Fibroblast of skin of left biceps (primary cell): ENCODE measurements at places on chromosomes 7 and 10.
A peak's percentile ranks its signal among the peaks of the same experiment; 100 is the strongest.

DNA sequence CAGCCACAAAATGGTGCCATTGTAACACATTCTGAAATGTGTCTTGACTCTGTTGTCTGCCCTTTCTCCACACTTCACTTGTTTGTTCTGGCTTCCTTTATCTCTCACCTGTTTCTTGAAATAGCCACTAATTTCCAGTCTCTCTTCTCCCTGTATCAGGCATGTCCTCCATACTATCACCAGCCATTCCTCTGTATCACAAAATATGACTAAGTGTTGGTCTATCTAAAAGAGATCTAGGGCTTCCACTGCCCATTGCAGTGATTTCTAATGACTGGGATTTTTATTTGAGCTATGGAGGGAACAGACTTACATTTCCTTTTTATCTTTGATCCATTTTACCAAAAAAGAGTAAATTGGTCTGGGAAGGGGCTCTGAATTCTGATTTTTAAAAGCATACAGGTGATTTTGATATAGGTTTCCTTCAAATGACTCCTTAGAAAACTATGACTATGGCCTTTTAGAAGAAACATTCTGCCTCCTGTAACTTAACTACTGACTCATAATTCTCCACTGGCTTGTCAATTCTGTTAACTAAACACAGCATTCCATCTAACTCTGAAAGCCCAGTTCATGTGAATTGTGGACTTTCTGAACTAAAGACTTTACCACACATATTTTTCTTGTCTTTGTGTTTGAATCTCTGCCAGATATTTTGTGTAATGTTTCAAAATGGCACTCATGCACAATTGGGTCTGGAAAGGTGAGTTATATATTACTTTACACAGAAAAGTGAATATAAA, 1121.4 kb downstream of the XPNPEP1 start:
- DNase-seq: peak; percentile 64

- DNase-seq: peak; percentile 21
Measured at GRCh38 chr7:12389089-12389700, 14.5 kb downstream of the VWDE start.

GRCh38 chr10:1464881-1465417, 272.4 kb downstream of the ADARB2 start:
- DNase-seq: no peak

DNA sequence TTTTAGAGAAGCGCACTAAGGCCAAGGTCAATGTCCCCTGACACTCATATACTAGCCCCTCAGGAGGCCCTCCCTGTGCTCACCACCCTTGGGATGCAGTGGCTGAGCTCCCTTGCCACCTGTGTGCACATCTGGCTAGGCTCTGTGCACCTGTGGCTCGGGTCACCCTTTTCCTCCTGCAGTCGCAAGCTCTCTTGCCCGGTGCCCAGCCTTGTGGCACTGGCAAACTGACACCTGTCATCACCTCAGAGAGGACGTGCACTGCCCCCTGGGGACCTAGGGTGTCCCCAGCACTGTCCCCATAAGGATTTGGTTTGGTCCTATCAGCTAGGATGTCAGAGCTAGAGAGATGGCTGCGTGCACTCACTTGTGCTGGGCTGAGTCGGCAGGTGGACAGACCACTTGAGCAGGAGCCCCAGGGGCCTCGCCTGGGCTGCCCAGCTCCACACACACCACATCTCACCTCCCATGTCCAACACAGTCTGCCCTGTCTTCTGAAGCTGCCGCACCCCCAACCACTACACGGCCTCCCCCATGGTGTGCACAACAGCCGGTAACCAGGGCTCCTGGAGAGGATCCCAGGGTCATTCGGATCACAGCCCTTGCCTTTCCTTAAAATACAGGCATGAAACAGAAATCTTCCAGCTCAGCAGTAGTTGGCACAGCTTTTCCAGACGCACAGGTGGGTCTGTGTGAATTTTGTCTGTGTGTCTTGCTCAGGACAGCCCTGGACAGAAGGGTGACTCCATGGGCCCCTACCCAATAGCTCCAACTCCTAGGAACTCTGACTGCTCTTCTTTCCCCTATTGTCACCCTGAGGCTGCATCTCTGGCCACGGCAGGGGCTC, 111.0 kb downstream of the GRID1 start:
- DNase-seq: no peak
